ENCODE measurements at places on chromosomes 3 and 15. TPM values are rescaled to one million over a fixed set of nuclear protein-coding genes. Genes with fewer than 3 reads are reported as not detected.

Gene FANCD2OS
- not detected for polyA plus RNA-seq

Gene RNF111
- 30.7 TPM for polyA plus RNA-seq

Gene CXCR6
- polyA plus RNA-seq, result 2.4 TPM

Gene SLC6A6
- 16.4 TPM for polyA plus RNA-seq

Gene NME9
- polyA plus RNA-seq, result 1.4 TPM

Gene HESX1
- 1.5 TPM for polyA plus RNA-seq

Gene WNT7A
- polyA plus RNA-seq, result 0.01 TPM

Gene CHRM5
- polyA plus RNA-seq, result 0.48 TPM

All from large intestine (tissue), 12 donors.